ENCODE measurements at places on chromosomes 6 and 20.

DNA sequence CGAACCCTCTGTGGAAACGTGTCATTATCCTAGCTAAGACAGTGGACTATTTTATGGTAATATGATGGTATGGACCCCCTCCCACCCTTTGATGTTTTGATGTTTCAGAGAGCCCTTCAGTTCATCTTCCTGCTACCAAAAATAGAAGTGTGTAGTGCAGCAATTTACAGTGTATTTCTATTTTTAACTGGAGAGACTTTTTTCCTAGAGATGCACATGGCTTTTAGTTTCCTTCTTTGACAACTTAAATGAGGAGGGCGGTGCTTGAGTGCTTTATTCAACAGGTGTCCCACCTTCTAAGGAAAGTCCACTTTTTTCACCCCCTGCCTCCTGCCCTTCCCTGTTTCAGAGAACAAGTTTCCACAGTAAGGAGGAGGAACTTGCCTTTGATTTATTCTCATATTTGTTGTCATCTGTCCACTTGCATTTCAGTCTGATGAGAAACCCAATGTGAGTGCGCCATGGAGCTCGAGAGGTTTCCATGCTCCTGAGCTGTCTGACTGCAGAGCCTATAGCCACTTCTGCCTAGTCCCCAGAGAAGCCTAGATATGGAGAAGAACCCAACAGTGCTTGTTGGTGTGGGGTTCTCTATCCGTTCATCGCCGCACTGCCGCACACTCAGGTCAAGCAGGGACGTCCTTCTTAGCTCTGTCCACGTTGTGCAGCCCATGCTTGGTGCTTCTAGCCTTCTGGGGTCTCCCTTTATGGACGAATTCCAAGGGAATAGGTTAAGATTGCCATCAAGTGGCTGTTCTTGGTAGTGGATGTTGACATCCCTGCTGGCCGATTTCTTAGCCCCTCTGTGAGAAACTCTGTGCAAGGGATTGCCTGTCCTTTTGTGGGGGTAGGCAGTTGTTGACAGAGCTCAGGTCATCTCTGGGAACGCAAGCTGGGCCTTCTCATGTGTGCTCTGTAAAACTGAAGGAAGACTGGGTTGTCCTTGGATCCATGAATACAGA lies 144.2 kb downstream of the JARID2 start:
- DNase-seq = no peak

DNA sequence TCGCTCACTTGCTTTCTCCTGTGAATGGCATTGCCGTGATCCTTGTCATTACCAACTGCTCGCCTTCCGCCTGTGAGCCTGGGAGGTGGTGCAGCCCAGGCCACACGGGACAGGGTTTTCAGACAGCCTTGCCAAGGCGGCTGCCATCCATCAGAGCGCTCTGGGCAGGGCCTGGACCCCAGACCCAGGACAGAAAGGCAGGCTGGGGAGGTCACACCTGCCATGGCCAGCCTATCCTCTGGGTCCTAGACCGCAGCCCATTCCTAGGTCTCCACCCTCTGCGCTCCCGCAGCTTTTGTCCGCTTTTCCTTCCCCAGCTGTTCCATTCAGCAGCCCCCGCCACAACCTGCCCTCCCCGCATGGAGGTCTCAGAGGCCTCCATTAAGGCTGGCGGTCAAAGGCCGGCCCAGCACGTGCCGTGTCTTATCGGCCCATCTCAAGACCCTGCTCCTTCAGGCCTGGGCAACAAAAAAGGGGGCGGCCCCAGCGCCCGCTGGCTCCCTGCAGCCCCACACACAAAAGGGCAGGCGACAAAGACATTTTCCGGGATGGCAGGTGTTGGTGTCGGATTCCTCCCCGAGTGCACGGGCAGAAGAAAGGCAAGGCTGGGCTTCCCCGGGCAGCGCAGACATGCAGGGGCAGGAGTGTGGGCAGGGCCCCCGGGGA lies 28.1 kb downstream of the INSM1 start:
- DNase-seq = no peak

DNA sequence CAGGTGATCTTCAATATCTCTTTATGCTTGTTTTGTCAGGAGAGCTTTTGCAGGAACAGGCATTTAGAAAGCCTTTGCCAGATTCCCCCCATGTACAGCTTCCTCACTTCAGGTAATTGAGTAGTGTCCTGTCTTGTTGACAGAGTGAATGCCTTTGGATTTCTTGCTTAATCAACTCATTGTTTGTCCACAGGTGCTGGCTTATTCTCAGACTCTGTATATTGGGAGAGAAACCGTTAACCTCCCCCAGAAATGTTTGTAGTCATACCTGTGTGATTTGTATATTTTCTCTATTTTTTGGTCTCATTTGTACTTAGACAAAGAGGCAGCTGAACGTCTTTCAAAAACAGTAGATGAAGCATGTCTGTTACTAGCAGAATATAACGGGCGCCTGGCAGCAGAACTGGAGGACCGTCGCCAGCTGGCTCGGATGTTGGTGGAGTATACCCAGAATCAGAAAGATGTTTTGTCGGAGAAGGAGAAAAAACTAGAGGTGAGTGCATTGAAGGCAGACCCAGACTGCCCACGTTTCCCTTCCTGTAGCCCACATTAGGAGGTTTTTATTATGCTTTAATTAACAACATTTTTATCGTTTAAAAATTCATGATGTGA lies 32.3 kb downstream of the RPRD1B start:
- DNase-seq = no peak

DNA sequence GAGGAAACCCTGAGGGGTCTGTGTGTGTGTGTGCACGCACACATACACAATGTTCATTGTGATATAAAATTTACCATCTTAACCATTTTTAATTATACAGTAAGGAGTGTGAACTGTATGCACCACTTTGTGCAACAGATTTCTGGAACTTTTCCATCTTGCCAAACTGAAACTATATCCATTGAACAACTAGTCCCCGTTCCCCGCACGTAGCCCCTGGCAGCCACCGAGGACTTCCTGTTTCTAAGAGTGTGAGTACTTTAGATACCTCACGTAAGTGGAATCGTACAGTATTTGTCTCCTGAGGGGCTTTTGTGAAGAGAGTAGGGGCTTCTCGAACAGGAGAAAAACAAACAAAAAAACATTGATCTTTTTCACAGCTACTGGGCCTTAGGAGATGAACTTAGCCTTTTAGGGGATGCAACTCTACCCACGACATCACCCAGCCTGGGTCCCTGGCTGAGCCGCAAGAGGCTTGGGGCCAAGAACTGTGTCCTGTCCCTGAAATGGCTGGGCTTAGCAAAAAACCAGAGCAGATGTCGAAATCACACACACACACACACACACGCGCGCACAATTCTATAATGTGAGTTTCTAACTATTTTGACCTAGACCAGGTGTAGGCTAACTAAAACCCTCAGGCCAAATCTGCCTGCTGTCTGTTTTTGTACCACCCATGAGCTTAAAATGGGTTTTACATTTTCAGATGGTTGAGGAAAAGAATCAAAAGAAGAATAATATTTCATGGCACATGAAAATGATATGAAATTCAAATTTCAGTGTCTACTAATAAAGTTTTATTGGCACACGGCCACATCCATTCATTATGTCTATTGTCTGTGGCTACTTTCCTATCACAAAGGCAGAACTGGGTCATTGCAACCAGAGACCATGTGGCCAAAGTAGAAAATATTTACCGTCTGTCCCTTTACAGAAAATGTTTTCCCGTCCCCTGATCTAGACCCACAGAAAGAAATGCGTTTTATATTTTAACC lies 144.2 kb downstream of the EYA2 start:
- no peak for DNase-seq

- DNase-seq = no peak
Observed at GRCh38 chr6:24844903-24845302, 46.2 kb upstream of the ARMH2 start.

DNA sequence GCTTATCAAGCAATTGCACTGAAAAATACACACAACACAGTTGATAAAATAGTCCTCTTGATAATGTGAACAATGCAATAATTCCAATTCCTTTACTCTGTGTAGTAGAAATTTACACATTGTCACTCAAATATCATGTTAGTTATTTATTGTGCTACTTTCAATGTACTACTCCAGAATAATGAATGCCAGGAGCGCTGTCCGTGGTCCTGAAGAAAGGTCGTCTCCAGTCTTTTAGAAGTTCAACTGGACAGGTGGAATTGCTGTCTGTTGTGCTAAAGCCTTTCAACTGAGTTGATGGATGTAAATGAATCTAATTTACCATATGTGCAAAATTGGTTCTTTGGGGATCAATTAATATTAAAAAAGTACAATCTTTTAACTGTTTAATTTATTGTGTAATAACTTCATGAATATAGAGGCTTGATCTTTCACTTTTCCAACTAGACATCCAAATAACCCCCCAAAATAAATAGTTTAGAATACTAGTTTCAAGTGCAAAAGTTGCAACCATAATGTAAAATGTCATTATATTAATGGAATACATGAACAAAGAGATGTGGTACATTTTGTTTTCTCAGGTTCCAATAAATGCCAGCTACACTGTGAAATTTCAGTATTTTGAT lies 3.2 kb downstream of the GRIK2 start:
- peak; percentile 20 for DNase-seq

- no peak for DNase-seq
Observed at GRCh38 chr20:13756551-13756950, 28.2 kb downstream of the ESF1 start.

DNA sequence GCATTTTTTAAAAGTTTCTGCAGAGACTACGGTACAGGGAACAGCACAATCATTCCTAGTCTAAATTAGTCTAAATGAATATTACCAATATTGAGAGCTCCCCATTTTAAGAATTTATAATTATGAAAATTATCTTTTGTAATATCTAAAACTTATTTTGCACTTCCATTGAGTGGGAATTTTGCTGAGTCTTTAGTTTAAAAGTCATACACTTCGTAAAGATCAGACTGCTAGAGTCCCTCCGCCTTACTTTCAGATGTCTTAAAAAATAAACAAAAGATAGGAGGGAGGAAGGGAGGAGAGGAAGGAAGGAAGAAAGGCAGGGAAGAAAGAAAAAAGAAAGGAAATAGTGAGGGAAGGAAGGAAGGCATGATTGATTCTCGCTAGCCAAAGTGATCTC lies 278.2 kb upstream of the PRDM1 start:
- no peak for DNase-seq

- no peak for DNase-seq
Observed at GRCh38 chr6:168071620-168072019, 7.4 kb downstream of the FRMD1 start.

GRCh38 chr20:57244627-57245214 lies 21.7 kb downstream of the BMP7 start:
- DNase-seq = no peak

DNA sequence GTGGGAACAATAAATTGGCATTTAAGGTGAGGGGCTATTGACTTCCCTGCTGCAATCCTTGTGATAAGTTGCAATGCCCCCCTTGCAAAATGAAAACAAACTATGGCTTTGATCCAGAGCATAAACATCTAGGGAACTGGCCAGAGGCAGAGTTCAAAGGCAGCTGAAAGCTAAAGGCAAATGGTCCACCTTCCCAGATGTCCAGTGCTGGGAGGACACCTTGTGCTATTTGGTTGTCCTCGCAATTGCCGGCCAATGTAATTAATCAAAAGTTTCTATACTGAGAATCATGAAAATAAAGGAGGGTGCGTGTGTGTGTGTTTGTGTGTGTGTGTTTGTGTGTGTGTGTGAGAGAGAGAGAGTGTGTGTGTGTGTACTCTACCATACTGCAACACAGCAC lies 337.4 kb downstream of the CBLN4 start:
- DNase-seq = no peak

DNA sequence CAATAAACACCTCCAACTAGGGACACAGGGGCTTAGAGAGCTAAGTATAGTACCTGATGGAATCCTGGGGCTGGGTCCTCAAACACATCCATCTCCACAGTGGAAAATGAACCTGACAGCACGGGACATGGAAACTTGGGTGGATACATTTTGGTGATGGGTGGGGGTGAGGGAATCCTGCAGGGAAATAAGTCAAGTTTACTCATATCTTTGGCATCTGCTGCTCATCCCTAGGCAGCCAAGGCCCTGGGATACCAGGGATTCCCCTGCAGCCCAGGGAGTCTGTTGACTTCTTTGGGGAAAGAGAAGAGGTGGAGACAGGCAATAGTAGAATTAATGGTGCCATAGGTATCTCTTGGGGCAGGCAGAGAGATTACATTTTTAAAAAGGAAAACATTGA lies 6.6 kb downstream of the APOBEC2 start:
- no peak for DNase-seq

GRCh38 chr6:88089708-88090107 lies 42.1 kb downstream of the SPACA1 start:
- no peak for DNase-seq

- no peak for DNase-seq
Observed at GRCh38 chr6:156597095-156597494, 180.1 kb upstream of the ARID1B start.

DNA sequence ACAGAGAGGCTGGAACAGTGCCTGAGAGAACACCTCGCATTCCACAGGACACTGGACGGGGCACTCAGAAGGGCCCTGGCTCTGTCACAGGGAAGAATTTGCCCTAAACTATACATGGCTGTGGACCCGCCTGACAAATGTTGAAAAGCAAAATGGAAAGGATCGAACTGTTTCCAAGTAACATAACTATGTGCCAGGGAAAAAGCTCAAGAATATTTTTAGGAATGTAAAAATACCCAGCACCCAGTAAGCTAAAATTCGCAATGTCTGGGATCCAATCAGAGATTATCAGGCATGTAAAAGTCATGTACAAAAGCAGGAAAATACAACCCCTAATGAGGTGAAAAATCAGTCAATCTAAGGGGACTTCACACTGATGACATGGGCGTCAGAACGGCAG lies 215.9 kb downstream of the TTLL2 start:
- DNase-seq = no peak

- no peak for DNase-seq
Observed at GRCh38 chr20:56431471-56431870, 19.4 kb downstream of the CASS4 start.

DNA sequence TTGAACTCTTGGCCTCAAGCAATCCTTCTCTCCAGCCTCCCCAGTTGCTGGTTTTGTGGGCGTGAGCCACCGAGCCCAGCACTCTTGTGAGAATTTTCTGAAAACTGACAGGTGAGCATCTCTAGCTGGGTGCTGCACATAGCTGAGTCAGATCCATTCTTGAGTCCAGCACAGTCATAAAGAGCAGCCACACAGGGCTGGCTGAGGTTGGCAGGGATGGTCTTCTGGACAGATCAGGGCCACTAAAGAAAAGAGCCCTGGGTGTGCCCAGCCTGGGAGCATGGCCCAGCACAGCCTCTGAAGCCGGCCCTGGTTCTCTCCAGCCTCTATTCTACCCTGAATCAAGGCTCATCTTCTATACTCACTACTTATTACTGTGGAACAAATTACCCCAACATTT lies 11.5 kb downstream of the DLGAP4 start:
- no peak for DNase-seq

GRCh38 chr6:111846066-111846465 lies 27.2 kb downstream of the FYN start:
- DNase-seq = no peak

DNA sequence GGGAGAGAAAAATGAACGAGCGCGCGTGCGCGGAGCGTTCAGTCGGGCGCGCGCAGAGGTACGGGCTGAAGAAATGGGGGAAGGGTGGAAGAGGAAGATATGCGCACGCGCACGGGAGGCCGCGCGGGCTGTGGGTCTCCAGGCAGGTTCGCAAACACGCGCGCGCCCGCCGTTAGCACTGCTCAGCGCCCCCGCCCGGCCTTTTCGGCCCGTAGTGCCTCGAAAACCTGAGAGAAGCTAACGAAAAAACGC lies 393 bp downstream of the BCLAF1 start:
- peak; percentile 95 for DNase-seq
